ENCODE measurements at places on chromosomes 3 and 15.

DNA sequence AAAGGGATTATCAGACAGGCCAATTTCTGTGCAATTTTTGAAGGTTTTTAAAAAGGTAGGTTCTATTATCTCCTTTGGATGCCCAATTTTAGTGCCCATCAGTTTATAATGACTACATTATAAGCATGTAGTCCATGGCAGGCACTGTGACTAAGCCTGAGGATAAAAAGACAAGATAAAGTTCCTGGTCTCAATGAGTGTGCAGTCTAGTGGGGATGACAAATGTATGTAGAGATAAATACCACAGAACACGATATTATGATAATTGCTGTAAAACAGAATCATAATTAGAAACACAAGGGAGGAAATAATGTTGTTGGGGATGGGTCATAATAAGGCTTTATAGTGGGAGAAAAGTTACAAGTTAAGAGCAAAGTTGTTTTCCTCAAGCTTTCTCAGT lies 163.1 kb downstream of the ZNF385D start:
- no peaks in the 10 kb centered on the region for H3K36me3 ChIP-seq
- no peaks in the 10 kb centered on the region for H3K27me3 ChIP-seq
- H3K4me3 ChIP-seq: no peak overlapping the region
- no peak overlapping the region for H3K27ac ChIP-seq
- no peak for DNase-seq

DNA sequence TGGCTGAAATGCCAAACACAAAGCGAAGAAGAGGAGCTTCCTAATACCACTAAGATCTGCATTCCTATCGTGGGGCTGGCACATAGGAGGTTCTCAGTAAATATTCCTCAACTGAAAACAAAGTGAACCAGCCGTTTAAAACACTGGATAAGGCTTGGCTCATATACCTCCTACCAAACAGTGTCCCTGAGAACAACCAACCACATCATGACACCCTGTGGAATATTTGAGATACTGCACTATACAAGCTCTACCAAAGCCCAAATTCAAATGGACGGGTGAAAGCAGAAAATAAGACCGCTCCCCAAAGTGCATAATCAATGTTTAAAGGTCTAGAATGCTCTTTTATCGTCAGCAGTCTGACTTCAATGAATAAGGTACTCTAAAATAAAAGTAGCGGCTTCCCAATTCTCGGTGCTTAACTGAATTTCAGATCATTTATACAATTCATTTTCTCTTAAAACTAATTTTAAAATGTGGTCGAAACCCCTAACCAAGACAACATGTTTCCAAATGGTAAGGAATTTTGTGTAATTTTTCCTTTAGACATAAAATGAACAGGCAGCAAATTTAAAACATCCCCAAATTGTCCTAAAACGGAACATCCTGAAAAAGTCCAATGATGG lies 425.8 kb downstream of the ERC2 start:
- no peak overlapping the region for H3K27ac ChIP-seq
- no peak overlapping the region for H3K4me3 ChIP-seq
- no peaks in the 10 kb centered on the region for H3K36me3 ChIP-seq
- H3K27me3 ChIP-seq: peaks cover 26% of the 10 kb centered on the region
- no peak for DNase-seq

DNA sequence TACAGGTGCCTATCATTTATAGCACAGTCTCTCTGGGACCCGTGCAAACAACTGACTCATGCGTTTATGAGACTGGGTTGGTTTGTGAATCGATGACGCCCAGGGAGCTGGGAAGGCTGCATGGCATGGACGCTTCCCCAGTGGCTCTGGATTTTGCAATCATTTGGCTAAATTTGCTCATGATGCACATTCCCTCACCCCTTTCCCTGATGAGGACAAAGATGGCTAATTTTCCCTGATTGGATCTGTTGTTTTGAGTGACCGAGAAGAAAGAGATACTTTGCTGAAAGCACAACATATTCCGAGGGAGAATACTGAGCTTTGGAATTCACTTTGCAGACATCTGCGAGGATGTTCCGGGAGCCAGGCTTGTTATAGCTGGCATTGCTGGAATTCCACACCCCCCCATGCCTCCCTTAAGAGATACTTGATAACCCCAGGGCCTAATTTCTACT lies 51.1 kb downstream of the CGNL1 start:
- H3K4me3 ChIP-seq: no peak overlapping the region
- no peaks in the 10 kb centered on the region for H3K4me1 ChIP-seq
- no peaks in the 10 kb centered on the region for H3K36me3 ChIP-seq
- H3K27me3 ChIP-seq: no peaks in the 10 kb centered on the region

GRCh38 chr3:16236856-16237393 lies 27.8 kb downstream of the DPH3 start:
- no peak overlapping the region for H3K27ac ChIP-seq
- no peaks in the 10 kb centered on the region for H3K36me3 ChIP-seq
- H3K27me3 ChIP-seq: no peaks in the 10 kb centered on the region
- no peak for DNase-seq
- no peaks in the 10 kb centered on the region for H3K4me1 ChIP-seq

GRCh38 chr15:47756872-47757271 lies 39.6 kb downstream of the SEMA6D start:
- no peaks in the 10 kb centered on the region for H3K36me3 ChIP-seq
- no peak for DNase-seq
- no peaks in the 10 kb centered on the region for H3K4me1 ChIP-seq
- no peak overlapping the region for H3K27ac ChIP-seq

DNA sequence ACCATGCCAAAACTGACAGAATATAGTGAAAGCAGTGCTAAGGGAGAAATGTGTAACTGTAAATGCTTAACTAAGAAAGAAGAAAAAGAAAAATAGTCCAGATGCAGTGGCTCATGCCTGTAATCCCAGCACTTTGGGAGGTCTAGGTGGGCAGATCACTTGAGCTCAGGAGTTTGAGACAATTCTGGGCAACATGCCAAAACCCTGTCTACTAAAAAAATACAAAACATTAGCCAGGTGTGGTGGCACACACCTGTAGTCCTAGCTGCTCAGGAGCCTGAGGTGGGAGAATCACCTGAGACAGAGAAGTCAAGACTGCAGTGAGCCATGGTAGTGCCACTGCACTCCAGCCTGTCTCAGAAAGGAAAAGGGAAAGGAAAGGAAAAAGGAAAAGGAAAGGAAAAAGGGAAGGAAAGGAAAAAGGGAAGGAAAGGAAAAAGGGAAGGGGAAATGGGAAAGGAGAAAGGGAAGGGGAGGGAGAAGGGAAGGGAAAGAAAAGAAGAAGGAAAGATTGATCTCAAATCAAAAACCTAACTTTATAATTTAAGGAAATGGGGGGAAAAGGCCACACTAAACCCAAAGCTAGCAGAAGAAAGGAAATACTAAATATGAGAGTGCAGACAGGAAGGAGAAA lies 20.3 kb downstream of the C3orf33 start:
- H3K27ac ChIP-seq: no peak overlapping the region
- no peaks in the 10 kb centered on the region for H3K27me3 ChIP-seq
- H3K36me3 ChIP-seq: peaks cover 4% of the 10 kb centered on the region

DNA sequence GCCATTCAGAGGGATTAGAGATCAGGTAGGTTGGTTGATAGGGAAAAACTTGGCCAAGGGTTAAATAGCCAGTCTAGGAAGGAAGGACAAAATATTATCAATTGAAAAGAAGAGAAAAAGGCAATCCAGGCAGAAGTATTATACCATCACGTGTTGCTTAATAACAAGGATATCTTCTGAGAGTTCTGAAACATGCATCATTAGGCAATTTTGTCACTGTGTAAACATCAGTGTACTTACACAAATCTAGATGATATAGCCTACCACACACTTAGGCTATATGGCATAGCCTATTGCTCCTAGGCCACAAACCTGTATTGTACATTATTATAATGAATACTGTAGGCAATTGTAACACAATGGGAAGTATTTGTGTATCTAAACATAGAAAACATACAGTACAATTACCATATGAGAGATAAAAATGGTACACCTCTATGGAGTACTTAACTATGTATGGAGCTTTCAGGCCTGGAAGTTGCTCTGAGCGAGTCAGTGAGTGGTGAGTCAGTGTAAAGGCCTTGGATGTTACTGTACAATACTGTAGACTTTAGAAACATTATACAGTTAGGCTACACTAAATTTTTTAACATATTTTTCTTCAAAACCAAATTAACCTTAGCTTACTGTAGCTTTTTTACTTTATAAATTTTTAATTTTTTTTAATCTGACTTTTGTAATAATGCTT lies 2.7 kb downstream of the TEX55 start:
- no peak overlapping the region for H3K4me3 ChIP-seq
- no peaks in the 10 kb centered on the region for H3K36me3 ChIP-seq
- H3K27ac ChIP-seq: no peak overlapping the region
- H3K27me3 ChIP-seq: no peaks in the 10 kb centered on the region

DNA sequence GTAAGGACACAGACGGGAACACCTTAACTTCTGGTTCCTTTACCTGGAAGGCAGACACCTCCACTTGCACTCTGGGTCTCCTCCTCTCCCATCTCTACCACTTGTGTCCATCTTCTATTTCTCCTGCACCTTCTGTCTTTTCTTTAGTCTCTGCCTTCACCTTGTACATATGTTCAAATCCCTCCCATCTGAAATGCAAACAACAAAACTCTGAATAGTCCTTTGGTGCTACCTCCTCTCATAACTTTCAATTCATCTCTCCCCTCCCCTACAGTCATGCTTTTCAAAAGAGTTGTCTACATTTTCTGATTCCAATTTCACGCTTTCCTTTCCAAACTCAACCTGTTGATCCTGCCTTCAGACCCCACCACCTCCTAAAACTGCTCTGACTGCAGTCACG lies 5.3 kb upstream of the CRABP1 start:
- no peak overlapping the region for H3K4me3 ChIP-seq
- no peak overlapping the region for H3K27ac ChIP-seq
- peaks cover 5% of the 10 kb centered on the region for H3K27me3 ChIP-seq
- DNase-seq: no peak
- no peaks in the 10 kb centered on the region for H3K36me3 ChIP-seq

GRCh38 chr3:14502472-14502871 lies 37.7 kb downstream of the GRIP2 start:
- H3K27ac ChIP-seq: no peak overlapping the region
- H3K4me3 ChIP-seq: no peak overlapping the region
- peaks cover 3% of the 10 kb centered on the region for H3K27me3 ChIP-seq
- H3K4me1 ChIP-seq: no peaks in the 10 kb centered on the region
- DNase-seq: no peak

DNA sequence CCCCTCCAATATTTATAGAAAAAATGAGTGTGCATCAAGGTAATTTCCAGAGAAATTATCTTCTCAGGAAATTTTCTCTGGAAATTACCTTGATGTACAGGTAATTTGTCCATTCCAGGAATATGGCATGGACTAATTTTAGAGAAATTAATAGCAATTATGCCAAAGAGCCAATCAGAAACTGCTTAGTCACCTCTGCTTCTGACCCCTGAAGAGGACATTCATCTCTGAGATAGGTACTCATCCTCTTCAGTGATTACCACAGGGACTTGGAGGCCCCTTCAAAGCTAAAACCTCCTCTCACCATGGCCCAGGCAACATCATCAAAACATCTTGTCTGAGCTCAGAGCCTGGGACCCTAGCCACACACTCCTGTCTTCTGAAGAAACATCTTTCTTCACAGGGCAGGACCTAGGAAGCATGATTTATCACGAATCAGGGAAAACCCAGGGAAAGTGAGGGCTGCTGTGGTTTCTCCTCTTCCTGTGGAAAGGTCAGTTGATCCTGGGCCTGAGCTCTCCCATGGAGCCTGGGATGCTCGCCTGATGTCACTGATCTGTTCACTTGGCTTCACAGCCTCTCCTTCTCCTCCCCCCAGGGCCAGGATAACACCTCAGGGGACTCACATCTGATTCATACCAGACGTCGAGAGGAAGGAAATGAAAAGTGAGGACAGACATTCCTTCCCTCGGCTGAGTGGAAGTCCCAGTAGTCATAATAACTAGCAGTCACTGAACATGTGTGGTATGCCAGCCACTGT lies 210.5 kb downstream of the DTWD1 start:
- no peaks in the 10 kb centered on the region for H3K36me3 ChIP-seq
- no peak overlapping the region for H3K4me3 ChIP-seq
- no peak for DNase-seq
- H3K4me1 ChIP-seq: no peaks in the 10 kb centered on the region
- no peak overlapping the region for H3K27ac ChIP-seq

DNA sequence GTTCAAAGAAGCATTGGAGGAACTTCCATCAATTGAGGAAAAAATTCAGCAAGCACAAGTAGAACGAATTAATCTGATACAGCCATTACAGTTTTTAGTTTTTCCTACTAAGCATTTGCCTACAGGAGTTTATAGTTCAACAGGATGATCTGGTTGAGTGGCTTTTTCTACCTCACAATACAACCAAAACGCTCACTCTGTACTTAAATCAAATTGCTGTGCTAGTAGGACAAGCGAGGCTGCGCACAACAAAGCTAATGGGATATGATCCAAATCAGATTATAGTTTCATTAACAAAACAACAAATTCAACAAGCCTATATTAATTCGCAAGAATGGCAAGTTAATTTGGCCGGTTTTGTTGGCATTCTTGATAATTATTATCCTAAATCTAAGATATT lies 44.2 kb downstream of the ETFA start:
- H3K4me3 ChIP-seq: no peak overlapping the region
- H3K27me3 ChIP-seq: no peaks in the 10 kb centered on the region
- no peak for DNase-seq
- H3K36me3 ChIP-seq: peaks cover 97% of the 10 kb centered on the region
- H3K4me1 ChIP-seq: no peaks in the 10 kb centered on the region

DNA sequence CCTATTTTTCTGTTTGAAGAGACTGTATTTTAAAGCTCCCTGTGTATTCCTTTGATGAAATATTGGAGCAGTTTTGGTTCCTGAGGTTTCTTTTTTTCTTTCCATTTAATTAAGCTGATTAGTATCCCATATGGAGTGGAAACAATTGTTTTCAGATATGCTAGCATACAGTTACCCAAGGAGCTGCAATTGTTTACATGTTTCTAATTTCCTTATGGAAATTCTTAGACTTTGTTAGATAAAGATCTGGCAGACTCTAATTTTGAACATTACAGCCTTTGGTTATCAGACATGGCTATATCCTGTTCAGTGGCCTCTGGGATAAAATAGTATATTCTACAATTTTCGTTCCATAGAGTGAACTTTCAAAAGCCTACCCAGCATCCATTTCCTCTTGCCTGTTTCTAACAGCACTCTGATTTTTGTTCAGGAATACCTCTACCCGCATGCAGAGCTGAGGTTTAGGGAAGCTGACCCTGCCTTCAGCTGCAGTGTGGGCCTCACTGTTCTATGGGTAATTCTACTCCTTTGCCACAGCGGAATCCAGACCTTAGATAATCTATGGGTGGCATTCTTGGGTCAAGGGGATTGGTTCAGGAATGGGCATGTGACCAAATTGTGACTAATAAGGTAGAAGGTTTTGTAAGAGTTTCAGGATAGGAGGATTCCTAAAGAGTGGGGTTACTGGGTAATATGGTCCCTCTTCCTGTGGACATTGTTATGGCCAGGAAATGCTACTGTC lies 161.1 kb upstream of the ANKRD28 start:
- no peaks in the 10 kb centered on the region for H3K36me3 ChIP-seq
- H3K27ac ChIP-seq: no peak overlapping the region
- no peak for DNase-seq
- no peaks in the 10 kb centered on the region for H3K4me1 ChIP-seq

- H3K4me3 ChIP-seq: no peak overlapping the region
- no peak for DNase-seq
- no peaks in the 10 kb centered on the region for H3K4me1 ChIP-seq
- no peaks in the 10 kb centered on the region for H3K36me3 ChIP-seq
- peaks cover 2% of the 10 kb centered on the region for H3K27me3 ChIP-seq
Observed at GRCh38 chr15:48307586-48307985, 23.6 kb upstream of the DUT start.

Measured in DND-41 (cell line).